ENCODE measurements at places on chromosomes 12 and 14. TPM values are rescaled to one million over a fixed set of nuclear protein-coding genes. Genes with fewer than 3 reads are reported as not detected.

Gene ARHGAP9
- 52.0 TPM for total RNA-seq

Gene KRT77
- not detected for total RNA-seq

Gene TPH2
- 0.34 TPM for total RNA-seq

Gene PSEN1
- total RNA-seq, result 79.7 TPM

Gene CCDC184
- 36.2 TPM for total RNA-seq

Gene KRT71
- total RNA-seq, result not detected

Gene P2RX2
- 4.1 TPM for total RNA-seq

Gene MAX
- 83.5 TPM for total RNA-seq

Gene PYGL
- 1.2 TPM for total RNA-seq

Gene FGF23
- total RNA-seq, result not detected

Gene HSPB8
- 0.32 TPM for total RNA-seq

DNA sequence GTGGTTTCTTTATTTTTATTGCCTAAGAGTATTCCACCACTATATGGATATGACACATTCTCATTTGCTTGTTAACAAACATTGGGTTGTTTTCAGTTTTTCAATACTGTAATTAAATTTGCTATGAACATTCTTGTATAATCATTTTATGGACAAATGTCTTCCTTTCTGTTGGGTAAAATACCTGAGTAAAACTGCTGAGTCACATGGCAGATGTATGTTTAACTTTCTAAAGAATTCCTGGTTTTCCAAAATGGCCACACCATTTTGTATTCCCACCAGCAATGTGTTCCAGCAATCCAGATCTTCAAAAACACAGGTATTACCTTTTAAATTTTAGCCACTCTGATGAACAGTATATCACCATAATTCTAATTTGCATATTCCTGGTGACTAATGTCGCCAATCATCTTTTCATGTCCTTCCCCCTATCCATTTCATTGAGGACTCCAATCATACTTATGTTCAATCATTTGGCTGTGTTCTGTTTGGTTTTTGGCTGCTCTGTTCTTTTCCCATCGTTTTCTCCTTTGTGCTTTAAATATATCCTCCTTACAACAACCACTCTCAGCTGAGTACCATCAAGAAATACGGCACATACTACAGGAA is 36.0 kb downstream of the CDK17 start:
- no peaks in the 10 kb centered on the region for H3K27me3 ChIP-seq
- H3K36me3 ChIP-seq, result no peaks in the 10 kb centered on the region
- no peak overlapping the region for H3K27ac ChIP-seq
- peaks cover 8% of the 10 kb centered on the region for H3K4me1 ChIP-seq

DNA sequence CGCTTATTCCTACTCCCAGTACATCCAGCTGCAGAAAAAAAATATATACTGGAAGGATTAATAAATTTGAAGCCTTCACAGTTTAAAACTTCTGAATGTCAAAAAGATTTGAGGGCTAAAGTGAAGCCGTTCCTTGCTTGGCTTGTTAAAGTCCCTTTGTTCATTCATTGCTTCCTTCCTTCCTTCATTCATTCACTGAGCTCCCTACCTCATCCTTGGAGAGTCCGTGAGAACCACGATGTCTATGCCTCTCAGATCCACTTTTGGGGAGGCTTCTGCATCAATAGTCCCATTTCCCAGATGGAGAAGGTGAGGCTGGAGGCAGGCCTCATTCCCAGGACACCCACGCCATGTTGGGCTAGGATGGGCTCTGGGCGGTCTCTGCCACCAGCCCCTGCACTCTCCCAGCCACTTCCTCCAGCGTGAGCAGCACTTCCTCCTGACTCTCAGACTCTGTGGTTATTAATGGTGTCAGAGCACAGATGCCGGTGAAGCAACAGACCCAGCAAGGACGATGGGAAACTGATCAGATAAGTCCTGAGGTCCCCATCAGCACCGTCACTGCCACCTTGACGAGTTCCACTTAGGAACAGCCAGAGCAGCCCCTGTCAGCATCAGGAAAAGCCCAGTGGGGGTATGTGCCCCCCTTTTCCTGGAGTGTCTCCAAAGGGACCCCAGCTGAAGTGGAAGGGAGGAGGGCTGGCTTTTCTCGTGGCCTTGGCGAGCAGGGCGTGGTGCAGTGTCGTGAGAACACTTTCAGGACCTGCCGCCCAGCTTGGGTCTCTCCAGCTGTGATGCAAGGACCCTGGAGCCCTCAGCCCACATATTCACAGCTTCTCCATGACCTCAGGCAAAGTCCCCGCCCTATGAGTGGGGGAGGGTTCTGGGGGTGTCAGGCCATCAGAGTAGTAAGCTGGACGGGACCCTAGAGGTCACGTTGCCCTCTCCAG is 21.2 kb downstream of the ASB2 start:
- H3K27ac ChIP-seq, result peak overlapping the region; percentile 35
- no peak for DNase-seq
- peaks cover 44% of the 10 kb centered on the region for H3K4me1 ChIP-seq
- H3K36me3 ChIP-seq, result no peaks in the 10 kb centered on the region
- peak overlapping the region; percentile 23 for H3K4me3 ChIP-seq

GRCh38 chr12:26566675-26567074 is 266.3 kb downstream of the ITPR2 start:
- peaks cover 9% of the 10 kb centered on the region for H3K4me1 ChIP-seq
- H3K4me3 ChIP-seq, result no peak overlapping the region
- peaks cover 3% of the 10 kb centered on the region for H3K27me3 ChIP-seq
- DNase-seq, result no peak
- peak overlapping the region; percentile 30 for H3K27ac ChIP-seq

- DNase-seq, result no peak
- no peak overlapping the region for H3K27ac ChIP-seq
- H3K27me3 ChIP-seq, result peaks cover 6% of the 10 kb centered on the region
- peaks cover 5% of the 10 kb centered on the region for H3K4me1 ChIP-seq
Observed at GRCh38 chr14:71933001-71933587, 865 bp downstream of the RGS6 start.

GRCh38 chr14:82224610-82225009 is 691.0 kb upstream of the SEL1L start:
- no peak overlapping the region for H3K27ac ChIP-seq
- DNase-seq, result no peak
- H3K27me3 ChIP-seq, result no peaks in the 10 kb centered on the region
- H3K4me1 ChIP-seq, result peaks cover 24% of the 10 kb centered on the region

DNA sequence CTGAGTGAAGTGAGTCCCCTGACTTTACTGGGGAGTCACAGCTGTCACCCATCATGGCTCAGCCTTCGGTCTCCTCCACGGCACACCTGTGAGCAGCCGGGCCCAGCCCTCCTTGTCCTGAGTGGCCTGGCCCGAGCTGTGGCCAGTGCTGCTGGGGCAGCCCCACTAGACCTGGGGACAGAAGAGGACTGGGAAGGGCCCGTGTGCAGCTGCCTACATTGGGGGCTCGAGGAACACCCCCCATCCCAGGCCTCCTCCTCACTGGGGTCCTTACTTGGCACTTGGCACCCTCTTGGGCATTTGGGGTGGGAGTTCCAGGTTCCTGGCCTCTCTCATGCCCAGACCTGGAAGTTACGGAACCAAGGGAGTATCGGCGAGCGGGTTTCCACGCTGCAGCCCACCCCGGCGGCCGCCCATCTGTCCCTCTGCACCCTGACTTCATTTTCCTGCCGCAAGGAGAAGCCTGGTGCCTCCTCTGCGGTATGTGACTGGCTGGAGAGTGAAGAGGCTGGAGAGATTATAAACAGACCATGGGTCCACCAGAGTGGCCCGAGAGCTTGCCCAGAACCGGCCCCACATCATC is 179.7 kb downstream of the KIF26A start:
- H3K4me3 ChIP-seq, result no peak overlapping the region
- H3K36me3 ChIP-seq, result no peaks in the 10 kb centered on the region
- DNase-seq, result no peak
- no peaks in the 10 kb centered on the region for H3K4me1 ChIP-seq
- no peaks in the 10 kb centered on the region for H3K27me3 ChIP-seq

- peaks cover 2% of the 10 kb centered on the region for H3K27me3 ChIP-seq
- H3K4me1 ChIP-seq, result peaks cover 24% of the 10 kb centered on the region
- no peaks in the 10 kb centered on the region for H3K36me3 ChIP-seq
- H3K4me3 ChIP-seq, result peak overlapping the region; percentile 72
Observed at GRCh38 chr12:106897981-106898901, 57.5 kb upstream of the TMEM263 start.

DNA sequence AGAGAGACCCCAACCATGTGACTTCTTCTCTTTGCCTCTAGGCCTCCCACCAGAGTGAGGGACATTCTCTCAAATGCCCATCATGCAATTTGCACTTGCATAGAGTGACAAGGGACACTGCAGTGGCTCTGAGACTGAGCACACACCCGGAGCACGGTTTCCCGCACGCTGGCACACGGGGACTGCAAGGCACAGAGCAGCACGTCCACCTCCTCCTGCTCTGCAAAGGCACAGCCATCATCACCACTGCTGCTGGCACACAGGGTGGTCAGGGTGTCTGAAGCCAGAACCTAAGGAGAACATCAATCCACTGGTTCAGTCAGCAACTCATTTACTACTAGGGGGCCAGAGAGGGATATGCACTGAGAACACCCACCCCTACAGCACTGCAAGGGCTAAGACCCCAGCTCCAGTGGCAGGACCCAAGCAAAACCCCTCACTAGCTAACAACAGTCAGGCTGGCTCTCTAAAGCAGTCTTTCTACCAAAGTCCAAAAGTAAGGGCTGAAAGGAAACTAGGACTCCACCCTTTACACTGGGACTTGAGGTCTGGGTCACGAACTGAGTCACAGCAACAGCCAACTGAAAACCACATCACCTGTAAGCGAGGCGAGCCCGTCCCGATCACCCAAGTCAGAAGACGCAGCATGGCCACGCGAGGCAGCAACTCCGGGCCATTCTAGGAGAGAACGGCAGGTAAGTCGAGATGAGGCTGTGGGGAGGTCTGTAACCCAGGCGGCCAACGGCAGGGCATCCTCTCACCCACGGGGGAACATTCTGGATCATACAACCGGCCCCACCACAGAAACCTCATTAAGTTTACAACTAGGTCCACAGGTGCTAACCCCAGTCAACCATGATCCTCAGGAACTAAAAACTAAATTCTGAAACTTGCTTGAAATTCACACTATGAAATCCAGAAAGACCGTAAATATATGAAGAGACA is 37.9 kb downstream of the GCN1 start:
- no peak overlapping the region for H3K27ac ChIP-seq
- no peaks in the 10 kb centered on the region for H3K36me3 ChIP-seq
- no peak overlapping the region for H3K4me3 ChIP-seq
- DNase-seq, result no peak

- DNase-seq, result no peak
- H3K27me3 ChIP-seq, result peaks cover 7% of the 10 kb centered on the region
- H3K4me1 ChIP-seq, result no peaks in the 10 kb centered on the region
Observed at GRCh38 chr14:22796087-22796707, 19.0 kb downstream of the SLC7A7 start.

GRCh38 chr12:76113800-76114757 is 29.6 kb upstream of the NAP1L1 start:
- H3K27ac ChIP-seq, result no peak overlapping the region
- DNase-seq, result no peak
- H3K4me1 ChIP-seq, result peaks cover 2% of the 10 kb centered on the region
- no peaks in the 10 kb centered on the region for H3K36me3 ChIP-seq
- peaks cover 5% of the 10 kb centered on the region for H3K27me3 ChIP-seq
- H3K4me3 ChIP-seq, result no peak overlapping the region

GRCh38 chr12:86712425-86712843 is 456.2 kb upstream of the MGAT4C start:
- H3K27me3 ChIP-seq, result no peaks in the 10 kb centered on the region
- H3K4me1 ChIP-seq, result no peaks in the 10 kb centered on the region
- no peak overlapping the region for H3K27ac ChIP-seq
- H3K36me3 ChIP-seq, result peaks cover 10% of the 10 kb centered on the region
- DNase-seq, result no peak

GRCh38 chr12:76568888-76569551 is 9.4 kb upstream of the OSBPL8 start:
- peaks cover 5% of the 10 kb centered on the region for H3K36me3 ChIP-seq
- DNase-seq, result no peak
- H3K4me1 ChIP-seq, result no peaks in the 10 kb centered on the region
- no peaks in the 10 kb centered on the region for H3K27me3 ChIP-seq
- no peak overlapping the region for H3K27ac ChIP-seq
- H3K4me3 ChIP-seq, result no peak overlapping the region

- H3K27me3 ChIP-seq, result peaks cover 3% of the 10 kb centered on the region
- no peak for DNase-seq
- no peak overlapping the region for H3K4me3 ChIP-seq
- no peak overlapping the region for H3K27ac ChIP-seq
Observed at GRCh38 chr12:5498076-5498475, 66.2 kb downstream of the NTF3 start.

DNA sequence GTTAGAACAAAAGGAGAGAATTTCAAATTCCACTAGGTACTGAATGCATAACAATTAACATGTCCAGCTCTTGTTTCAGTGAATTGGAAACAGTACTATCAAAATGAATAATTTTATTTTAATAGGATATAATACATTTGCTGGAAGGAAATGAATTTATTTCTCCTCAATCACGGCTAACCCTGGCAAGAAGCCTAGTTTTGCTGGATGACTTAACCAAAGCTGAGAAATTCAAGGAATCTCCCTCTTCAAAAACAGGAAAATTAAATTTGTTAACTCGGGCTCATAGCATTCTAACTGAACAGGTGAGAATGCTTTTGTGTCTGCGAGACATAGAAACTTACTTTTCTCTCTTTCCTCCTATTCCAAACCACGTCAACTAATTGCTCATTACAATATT is 163.5 kb upstream of the NEDD1 start:
- H3K4me1 ChIP-seq, result no peaks in the 10 kb centered on the region
- no peak overlapping the region for H3K27ac ChIP-seq
- no peaks in the 10 kb centered on the region for H3K36me3 ChIP-seq
- H3K4me3 ChIP-seq, result no peak overlapping the region
- DNase-seq, result no peak

GRCh38 chr12:24697769-24698168 is 251.1 kb downstream of the BCAT1 start:
- H3K27ac ChIP-seq, result no peak overlapping the region
- no peak overlapping the region for H3K4me3 ChIP-seq
- H3K27me3 ChIP-seq, result no peaks in the 10 kb centered on the region
- peaks cover 6% of the 10 kb centered on the region for H3K36me3 ChIP-seq

GRCh38 chr12:114888928-114889584 is 205.1 kb upstream of the TBX3 start:
- no peak for DNase-seq
- no peak overlapping the region for H3K27ac ChIP-seq
- H3K36me3 ChIP-seq, result no peaks in the 10 kb centered on the region
- H3K4me3 ChIP-seq, result no peak overlapping the region

DNA sequence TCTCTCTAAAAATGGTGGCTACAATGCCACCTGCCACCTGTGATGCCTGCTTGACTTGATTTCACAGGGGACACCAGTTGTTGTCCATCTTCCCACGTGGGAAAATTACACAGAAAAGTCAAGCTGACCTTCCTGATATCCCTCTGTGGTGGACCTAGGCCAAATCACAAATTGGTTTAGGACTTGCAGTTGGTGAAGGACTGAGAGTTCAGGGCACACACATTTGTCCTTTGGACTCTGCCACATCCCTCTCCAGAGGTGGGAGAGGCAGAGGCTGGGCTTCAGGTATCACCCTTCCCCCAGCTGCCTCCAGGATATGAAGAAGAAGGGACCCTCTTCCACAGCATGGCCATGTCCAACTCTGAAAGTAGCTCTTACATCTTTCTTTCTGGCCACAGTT is 55.6 kb upstream of the NOS1 start:
- no peak overlapping the region for H3K4me3 ChIP-seq
- no peak for DNase-seq
- no peaks in the 10 kb centered on the region for H3K27me3 ChIP-seq

- H3K4me3 ChIP-seq, result peak overlapping the region; percentile 98
- peak; percentile 61 for DNase-seq
- peak overlapping the region; percentile 96 for H3K27ac ChIP-seq
- H3K27me3 ChIP-seq, result peaks cover 10% of the 10 kb centered on the region
Observed at GRCh38 chr14:34461334-34462131, 507 bp downstream of the SPTSSA start.

GRCh38 chr12:113235976-113236375 is 14.7 kb downstream of the TPCN1 start:
- H3K4me1 ChIP-seq, result peaks cover 31% of the 10 kb centered on the region
- no peak for DNase-seq
- no peaks in the 10 kb centered on the region for H3K36me3 ChIP-seq
- H3K27ac ChIP-seq, result no peak overlapping the region
- peaks cover 3% of the 10 kb centered on the region for H3K27me3 ChIP-seq
